ENCODE measurements at places on chromosomes 5 and 9.

DNA sequence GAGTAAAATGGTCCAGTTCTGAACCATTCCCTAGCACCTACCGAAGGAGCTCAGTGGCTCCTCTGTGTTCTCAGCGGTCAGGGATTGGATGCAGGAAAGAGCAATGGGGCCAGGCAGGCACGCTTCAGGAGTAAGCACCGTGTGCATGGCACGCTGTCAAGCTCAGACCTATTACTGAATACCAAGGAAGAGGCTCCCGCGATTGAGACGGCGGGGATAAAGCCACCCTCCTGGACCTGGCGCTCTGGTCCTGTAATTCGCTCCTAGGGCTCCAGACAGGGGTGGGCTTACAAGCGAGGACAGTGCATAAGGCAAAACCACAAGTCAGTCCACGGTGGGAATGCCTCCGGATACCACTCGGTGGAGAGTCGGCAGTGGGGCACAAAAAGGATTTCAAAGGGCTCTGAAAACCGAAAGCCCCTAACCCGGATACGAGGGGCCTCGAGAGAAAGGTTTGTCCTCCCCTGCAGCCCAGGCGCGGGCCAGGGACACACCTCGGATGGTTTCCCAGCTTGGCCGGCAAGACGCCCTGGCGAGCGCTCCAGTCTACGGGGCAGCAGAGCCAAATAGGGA is 988 bp downstream of the OXCT1 start:
- DNase-seq = no peak

DNA sequence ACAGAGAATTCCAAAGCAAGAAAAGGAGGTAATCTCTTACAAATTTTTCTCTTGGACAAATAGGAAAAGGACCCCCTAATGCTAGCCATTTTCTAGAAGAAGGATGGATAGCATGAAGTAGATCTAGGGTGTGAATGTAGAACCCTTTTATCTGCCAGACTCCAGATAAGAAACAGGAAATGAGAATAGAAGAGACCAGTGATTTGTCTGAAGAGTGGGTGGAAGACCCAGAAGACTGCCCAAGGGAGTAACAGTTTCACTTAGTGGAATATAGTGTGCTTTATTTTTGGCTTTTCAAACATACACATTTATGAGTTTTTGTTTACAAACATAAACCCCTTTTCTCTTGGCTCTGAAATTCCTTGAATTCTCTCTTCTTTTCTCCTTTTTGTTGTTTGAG is 25.0 kb downstream of the ECM2 start:
- DNase-seq = no peak

DNA sequence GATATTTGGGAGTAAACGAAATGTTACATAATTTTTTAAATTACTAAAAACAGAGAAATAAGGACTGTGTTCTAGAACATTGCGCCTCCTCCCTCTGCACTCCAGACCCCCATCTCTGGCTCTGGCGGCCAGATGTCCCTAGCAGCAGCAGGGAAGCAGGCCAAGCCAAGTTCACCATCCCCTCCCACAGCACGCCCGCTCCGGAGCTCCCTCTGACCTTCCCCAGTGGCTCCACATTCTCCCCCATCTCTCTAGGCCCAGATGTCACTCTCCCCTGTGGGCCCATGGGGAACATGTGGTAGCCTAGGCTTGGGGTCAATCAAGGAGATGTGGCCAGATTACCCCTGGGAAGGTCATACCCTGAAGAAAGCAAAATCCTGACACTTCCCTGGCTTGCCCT is 6.3 kb upstream of the WNK2 start:
- no peak for DNase-seq

DNA sequence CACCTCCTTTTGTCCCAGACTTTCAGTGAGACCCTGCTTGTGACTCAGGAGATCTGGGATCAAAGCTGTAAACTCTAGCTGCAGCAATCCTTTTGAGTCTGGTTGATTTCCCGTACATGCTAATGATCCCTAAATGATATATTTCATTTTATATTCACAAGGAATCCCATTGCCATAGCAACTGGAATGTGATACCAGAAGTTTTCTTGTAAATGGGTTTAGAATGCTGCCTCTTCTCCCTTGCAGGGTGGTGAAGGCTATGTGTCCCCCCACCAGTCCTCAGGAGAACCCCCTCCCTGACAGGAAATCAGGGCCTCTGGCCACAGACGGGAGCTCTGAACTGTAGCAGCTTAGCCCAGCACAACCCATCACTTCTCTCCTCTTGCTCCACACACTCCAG is 215.0 kb downstream of the FSTL4 start:
- DNase-seq = no peak

DNA sequence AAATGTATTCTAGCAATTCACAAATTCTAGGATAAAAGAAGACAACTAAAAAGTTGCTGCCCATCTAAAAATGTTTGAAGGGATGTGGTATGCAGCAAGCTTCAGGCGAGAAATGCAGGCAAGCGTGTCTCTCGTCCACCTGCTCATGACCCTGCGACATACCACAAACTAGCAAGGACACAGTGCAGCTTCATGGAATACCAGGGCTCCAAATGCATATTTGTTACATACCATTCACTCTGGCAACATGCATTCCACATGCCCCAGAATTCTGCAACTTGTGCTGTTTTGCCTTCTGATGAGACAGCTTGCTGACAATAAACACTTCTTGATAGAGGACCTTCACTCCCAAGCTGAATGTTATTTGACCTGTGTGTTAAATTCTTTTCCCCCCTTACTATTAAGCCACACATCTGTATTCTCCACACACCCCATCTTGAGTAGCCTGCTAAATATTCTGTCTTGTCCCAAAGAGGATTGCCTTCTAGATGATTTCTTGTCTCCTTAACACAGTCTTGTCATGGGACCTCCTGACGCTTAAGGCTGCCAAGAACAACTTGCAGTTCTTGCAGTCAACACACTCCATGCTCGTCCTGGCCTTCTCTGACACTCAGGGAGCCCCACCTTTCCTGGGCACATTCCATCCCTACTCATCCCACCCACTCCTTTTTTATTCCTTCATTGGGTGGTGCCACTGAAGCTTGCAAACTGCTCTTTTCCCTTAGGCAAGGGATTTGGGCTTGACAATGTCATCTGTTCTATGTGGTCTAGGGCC is 340.5 kb downstream of the PIK3R1 start:
- DNase-seq = no peak

DNA sequence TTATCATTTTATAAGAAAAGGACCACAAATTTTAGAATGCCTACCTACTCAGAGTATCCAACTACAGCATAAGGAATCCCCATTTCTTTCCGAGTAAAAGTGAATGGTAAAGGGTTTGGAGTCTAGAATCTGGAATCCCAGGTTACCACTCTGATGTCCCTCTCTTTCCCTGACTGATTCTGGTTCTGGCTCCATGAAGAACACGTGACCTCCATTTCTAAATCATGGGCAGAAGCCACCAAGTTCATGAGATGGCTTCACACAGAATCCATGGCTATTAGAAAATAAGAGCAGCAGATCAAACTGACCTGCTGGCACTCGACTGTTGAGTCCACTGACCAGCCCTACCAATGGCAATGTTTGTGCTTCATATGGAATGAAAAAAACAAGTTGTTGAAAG is 40.7 kb downstream of the PFDN1 start:
- no peak for DNase-seq

DNA sequence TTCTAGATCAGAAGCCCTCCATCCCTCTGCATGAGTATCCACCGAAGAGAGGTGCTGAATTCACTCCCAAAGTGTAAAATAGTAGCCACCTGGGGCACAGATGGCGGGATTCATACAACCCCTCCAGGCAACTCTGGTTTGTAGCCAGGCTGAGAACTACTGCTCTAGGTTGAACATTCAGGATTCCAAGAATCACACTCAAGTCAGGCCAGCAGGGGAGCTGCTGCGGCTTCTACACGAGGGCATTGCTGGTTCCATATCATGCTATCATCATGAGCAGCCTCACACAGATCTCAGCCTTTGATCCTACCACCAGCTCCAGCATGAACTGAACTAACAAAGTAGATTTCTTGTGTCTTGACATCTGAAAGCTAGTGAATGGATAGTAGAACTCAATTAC is 367.9 kb downstream of the DIRAS2 start:
- DNase-seq = no peak

DNA sequence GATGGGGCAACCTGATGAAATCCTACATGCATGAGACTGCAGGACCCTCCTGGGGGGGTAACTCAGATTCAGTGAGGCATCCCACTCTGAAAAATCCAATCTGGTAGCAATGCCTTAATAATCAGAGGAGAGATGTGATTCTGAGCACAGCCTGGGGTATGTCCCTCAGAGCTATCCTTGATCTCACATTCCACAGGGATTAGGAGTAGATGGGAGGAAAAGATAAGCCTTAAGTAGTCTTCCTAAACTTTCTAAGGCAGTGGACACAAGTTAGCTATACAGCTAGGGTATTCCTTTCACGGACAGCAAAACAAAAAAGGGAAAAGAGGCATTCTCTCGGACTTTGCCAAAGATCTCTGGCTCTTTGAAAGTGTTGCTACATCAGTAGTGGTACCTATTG is 3.9 kb upstream of the SPATA9 start:
- no peak for DNase-seq

GRCh38 chr5:167631191-167631590 is 660.3 kb upstream of the WWC1 start:
- no peak for DNase-seq

DNA sequence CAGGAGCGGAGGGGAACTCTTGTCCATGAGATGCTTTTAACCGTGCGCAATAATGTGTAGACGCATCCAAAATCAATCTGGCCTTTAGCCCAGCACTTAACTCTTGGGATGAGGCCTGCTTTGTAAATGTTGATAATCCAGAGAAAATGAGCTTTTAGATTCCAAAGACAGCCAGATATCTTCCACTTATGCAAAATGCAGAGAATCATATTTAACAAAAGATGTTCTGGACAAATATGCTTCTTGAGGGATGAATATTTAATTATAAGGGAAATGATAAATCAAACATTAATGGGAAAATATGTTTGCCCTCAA is 5.6 kb downstream of the S1PR3 start:
- DNase-seq = no peak

GRCh38 chr5:1007221-1007680 is 1.4 kb upstream of the NKD2 start:
- no peak for DNase-seq

DNA sequence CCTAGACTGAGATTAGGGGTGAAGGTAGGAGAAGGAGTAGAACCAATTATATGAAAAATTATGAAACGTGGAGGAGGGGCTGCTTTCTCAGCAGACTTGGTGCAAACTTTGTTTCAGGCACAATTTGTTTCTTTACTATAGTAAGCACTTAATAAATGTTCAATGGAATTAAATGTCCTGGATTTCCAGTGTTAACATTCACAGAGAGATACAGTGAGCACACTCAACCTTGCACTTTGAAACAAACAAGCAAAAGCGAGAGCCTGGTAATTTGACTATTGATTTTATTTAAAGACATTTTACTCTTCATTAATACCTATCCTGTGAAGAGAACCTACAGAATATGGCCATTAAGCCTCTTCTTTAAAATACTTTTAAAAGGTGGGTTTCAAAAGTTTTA is 933 bp downstream of the LECT2 start:
- DNase-seq = no peak

- DNase-seq = no peak
Measured at GRCh38 chr9:109319626-109320241, 1.1 kb downstream of the EPB41L4B start.

DNA sequence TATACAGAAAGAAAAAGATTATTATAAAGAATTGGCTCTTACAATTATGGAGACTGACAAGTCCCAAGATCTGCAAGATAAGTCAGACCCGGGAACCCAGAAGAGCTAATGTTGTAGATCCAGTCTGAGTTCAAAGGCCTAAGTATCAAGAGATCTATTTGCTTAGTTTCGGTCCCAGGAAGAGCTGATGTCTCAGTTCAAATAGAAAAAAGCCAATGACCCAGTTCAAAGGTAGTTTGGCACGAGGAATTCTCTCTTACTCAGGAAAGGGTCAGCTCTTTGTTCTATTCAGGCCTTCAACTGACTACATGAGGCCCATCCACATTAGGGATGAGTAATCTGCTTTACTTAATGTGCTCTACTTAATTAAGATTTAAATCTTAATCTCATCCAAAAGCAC is 128.3 kb upstream of the PLCXD3 start:
- DNase-seq = no peak

DNA sequence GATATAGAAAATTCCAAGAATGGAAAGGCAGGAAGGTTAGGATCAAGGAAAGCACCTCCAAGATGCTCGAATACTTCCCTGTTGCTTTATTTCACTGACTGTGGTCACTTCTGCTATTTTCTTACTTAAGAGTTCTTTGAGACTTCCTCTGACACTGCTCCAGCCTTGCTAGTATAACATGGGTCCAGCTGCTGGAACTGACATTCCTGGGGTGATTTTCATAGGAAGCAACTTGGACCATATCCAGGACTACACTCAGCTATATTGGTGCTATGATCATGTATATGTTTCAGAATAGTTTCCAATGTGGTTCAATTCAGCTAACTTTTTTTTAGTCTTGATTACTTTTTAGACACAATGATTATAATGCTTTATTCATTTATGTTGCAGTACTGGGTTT is 81.6 kb upstream of the CKMT2 start:
- no peak for DNase-seq

- DNase-seq = no peak
Measured at GRCh38 chr5:14215901-14216300, 72.8 kb downstream of the TRIO start.

- no peak for DNase-seq
Measured at GRCh38 chr5:150180241-150181026, 9.4 kb upstream of the SLC6A7 start.

GRCh38 chr5:73623901-73624404 is 2.0 kb upstream of the ARHGEF28 start:
- no peak for DNase-seq

DNA sequence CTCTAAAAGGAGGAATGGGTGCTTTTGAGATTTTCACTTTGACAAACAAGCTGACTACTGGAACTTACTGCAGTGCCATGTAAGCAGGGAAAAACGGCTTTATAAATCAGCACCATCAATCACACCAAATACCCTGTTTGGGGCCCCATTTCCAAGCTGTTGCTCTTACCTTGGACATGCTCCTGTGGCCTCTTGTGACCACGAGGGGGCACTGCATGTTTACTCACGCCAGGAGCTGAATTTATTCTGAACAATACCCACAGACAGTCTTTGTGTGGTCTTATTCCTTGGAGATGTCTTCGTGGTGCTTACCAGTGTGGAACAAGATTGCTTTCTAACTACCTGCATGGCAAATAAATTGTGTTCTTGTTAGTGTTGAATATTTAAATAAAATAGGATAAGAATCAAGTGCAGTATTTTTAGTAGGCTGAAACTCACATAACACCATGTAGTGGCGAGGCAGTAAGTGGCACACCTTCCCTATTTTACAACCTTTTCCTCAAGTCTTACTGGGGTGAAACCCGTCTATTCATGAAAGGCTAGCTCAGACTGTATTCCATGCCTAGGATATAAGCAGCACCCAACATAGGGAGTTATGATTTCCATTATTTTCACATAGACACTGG is 155.5 kb upstream of the NMUR2 start:
- DNase-seq = no peak

- DNase-seq = no peak
Measured at GRCh38 chr5:98638701-98639100, 134.8 kb upstream of the RGMB start.

DNA sequence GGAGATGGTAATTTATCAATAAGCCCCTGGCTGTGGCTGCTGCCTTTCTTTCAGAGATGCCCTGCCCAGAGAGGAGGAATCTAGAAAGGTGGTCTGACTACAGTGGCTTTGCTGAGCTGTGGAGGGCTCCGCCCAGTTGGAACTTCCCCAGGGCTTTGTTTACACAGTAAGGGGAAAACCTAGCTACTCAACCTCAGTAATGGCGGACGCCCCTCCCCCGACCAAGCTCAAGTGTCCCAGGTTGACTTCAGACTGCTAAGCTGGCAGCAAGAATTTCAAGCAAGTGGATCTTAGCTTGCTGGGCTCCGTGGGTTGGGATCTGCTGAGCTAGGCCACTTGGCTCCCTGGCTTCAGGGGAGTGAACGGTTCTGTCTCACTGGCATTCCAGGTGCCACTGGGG is 865.4 kb upstream of the ACO1 start:
- DNase-seq = no peak

Data from T-helper 1 cell (primary cell).